CD4-positive, alpha-beta T cell treated with Interleukin-4 for 4 hours (primary cell): ENCODE measurements at places on chromosomes 12 and 14.

- DNase-seq: no peak
Measured at GRCh38 chr12:108016022-108016564, 113.0 kb upstream of the WSCD2 start.

DNA sequence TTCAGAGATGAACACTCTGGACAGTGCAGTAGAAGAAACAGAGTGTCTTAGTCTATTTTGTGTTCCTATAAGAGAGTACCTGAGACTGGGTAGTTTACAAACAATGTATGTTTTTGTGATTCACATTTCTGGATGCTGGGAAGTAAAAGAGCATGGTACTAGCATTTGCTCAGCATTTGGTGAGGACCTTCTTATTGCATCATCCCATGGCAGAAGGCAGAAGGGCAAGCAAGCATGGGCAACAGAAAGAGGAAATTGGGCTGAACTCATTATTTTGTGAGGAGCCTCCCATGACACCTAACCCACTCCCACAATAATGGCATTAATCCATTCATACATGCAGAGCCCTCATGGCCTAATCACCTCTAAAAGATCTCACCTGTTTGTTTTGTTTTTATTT, 8.0 kb downstream of the ANKS1B start:
- DNase-seq: no peak

GRCh38 chr12:105256011-105256410, 20.0 kb upstream of the APPL2 start:
- no peak for DNase-seq

DNA sequence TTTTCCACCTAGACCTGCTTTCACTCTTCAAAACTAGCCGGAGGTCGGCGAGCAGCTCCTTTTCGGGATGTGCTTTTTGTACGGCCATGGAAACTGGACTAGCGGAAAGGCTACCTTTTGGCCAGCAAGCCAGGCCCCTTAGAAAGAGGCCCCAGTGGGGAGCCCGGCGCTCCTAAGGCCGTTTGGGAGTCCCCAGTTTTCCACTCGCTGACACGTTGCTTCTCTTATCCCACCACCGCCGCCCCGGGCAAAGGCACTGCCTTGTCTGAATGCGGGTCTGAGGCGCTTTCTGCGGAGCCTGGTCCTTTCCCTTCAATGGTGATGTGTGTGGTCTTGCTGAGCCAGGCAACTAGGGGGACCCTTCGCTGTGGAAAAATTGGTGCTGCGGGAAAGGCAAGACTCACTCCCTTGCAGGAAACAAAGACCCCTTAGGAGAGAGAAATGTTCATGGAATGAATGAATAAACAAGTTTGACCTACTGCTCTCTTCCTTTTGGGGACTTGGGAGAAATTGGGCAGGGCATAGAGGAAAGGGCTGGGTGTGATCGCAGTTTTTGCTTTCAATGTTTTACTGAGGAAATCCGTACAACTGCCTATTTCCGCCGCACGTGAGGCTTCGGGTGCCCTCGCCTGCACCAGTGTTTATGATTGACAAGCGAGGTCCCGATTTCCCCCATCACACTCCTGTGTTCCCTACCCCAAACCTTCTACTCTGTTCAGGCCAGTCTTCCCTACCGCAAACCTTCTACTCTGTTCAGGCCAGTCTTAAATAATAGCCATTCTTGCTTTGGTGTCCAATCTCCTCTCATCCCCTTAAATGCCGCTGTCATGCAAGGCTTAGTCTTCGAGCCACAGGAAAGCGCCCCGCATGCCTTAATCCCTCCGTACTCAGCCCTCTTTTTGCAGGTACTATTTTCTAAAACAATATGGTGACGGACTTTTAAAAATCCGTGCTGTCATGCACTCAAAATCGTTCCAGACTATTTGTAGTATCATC, 1.0 kb upstream of the SLC38A2 start:
- DNase-seq: peak; percentile 48

DNA sequence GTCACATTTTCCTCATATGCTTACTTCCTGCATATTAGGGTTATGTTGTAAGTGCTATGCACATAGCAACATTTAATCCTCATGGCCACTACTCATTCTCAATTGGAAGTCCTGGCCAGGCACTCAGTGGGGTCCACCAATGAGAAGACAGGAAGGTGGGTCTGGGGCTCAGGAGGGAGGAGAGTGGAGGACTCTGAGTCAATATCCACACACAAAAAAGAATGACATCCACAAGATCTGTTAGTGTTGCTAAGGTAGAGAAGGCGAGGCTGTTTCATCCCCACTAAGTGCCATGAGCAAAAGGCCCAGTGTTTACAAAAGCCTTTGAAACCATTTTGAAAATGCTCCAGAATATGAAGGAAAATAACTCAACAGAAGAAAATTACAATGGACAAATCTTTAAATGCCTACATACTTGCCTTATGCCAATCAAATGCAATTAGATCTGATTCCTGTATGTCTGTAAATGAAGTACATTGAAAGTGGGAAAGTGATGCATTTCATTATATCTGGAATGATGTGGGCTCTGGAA, 53.9 kb downstream of the EID3 start:
- no peak for DNase-seq

DNA sequence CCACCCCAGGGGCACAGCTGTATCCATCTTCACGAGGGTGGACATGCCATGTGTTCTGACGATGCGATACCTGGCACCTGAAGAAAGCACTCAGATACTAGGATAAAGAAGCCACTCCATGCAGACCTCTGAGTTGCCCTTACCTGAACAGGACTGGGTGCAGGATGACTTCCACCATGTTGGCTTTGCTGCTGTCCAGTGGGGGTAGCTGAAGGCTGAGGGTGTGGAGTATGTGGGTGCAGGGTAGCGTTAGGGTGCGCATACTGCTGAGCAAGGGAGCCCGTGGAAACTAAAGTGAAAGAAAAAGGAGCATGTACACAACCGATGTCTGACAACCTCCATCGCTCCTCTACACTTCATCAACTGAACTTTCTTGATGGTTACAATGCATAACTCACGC, 51.3 kb downstream of the SH2B3 start:
- DNase-seq: no peak

DNA sequence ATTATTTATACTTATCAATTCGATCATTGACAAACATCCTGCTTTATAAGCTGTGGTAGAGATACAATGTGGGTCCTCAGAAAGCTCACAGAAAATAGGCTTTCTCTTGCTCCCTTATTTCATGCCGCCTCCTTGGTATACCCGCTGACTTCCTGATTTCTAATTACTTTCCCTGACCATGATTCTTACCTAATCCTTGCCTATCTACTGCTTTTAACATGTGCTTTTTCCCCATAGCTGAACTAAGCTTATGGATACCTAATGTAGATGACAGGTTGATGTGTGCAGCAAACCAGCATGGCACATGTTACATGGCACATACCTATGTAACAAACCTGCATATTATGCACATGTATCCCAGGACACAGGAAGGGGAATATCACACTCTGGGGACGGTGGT, 65.1 kb downstream of the ITPR2 start:
- no peak for DNase-seq

- DNase-seq: no peak
Measured at GRCh38 chr12:127174881-127175280, 1092.1 kb upstream of the TMEM132C start.

- DNase-seq: no peak
Measured at GRCh38 chr14:70113211-70113610, 75.5 kb downstream of the SLC8A3 start.

DNA sequence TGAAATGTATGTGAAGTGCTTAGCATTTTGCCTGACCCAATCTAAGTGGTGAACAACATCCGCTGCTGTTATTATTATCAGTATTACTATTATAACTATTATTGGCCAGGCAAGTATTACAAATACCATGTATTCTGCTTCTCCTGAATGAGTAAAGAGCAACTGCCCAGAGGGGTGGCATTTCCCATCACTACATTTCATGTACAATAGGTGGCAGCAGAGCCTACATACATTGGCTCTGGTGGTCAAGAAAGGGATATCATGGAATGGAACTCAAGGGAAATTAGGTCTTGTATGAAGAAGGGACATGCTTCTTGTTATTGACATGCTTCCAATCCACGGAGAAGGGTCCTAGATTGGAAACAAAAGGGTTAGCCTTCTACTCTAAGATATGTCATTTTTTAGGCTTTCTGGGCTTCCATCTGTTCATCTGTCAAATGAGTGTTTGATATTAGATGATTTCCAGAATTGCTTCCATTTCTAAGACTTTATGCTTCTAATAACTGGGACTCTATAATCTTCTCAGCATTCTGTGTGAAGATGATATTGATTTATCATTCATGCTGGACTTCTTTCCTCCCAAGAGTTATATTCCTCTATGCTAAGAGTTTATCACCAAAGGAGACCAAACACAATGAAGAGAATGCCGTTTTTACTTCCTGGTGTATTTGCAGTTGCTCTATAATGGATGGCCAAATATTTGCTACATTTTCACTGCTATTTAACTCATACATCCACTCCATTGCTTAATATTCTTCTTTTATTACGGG, 239.1 kb downstream of the SSPN start:
- peak; percentile 11 for DNase-seq

- no peak for DNase-seq
Measured at GRCh38 chr12:1719139-1719538, 28.3 kb downstream of the ADIPOR2 start.

DNA sequence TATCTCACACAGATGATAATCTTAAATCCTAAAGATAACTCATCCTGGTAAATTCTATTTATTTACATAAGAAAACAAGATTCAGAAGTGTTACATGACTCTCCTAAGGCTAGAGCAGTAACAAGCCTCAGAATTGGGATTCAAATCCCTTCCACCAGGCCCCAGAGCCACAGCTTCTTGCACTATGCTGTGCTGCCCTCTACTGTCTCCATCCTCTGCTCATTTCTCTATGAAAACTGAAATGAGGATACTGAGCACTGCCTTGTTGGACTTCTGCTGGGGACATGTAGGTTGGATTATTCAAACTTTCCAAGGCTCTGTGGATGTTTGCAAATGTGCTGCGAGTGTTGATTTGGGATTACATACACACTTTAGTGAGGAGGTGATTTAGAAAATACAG, 23.5 kb upstream of the C12orf50 start:
- DNase-seq: no peak

DNA sequence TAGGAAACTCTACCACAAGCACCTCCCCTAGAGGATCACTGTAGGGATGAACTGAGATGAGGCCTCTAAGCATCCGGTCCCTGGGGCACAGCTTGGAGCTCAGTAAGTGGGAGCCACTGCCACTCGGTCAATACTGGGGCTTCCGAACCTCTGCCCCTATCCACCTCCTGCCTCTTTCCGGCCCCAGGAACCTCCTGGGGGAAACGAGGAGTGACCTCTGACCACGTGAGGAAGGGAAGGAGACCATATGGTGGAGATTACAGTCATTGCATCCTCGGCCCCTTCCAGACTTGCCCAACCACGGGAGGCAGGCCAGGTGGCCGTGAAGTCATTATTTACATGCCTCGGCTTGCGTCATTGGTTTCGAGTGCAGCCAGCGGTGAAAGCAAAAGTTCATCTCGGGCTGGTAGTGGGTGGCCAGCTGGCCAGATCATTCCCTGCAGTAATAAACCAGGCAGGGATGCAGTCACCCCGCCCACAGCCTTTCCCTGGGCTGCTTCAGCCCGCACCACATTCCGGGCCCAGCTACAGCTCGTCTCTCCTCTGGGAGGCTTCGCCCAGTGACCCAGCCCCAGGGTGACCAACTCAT, 65.4 kb downstream of the C14orf132 start:
- DNase-seq: no peak

DNA sequence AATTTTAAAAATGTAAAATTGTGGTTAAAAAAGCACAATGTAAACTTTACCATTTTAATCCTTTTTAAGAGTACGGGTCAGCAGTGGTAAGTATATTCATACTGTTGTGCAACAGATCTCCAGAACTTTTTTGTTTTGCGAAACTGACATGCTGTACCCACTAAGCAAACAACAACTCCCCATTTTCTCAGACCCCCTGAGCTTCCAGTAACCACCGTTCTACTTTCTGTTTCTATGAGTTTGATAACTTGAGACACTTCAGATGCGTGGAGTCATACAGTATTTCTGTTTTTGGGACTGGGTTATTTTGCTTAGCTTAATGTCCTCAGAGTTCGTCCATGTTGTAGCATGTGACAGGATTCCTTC, 38.0 kb downstream of the CHST11 start:
- DNase-seq: peak; percentile 39

- no peak for DNase-seq
Measured at GRCh38 chr14:72709916-72710611, 183.8 kb downstream of the DPF3 start.

- no peak for DNase-seq
Measured at GRCh38 chr14:32352631-32353030, 23.5 kb downstream of the AKAP6 start.

- DNase-seq: no peak
Measured at GRCh38 chr12:2170376-2170775, 117.6 kb downstream of the CACNA1C start.

DNA sequence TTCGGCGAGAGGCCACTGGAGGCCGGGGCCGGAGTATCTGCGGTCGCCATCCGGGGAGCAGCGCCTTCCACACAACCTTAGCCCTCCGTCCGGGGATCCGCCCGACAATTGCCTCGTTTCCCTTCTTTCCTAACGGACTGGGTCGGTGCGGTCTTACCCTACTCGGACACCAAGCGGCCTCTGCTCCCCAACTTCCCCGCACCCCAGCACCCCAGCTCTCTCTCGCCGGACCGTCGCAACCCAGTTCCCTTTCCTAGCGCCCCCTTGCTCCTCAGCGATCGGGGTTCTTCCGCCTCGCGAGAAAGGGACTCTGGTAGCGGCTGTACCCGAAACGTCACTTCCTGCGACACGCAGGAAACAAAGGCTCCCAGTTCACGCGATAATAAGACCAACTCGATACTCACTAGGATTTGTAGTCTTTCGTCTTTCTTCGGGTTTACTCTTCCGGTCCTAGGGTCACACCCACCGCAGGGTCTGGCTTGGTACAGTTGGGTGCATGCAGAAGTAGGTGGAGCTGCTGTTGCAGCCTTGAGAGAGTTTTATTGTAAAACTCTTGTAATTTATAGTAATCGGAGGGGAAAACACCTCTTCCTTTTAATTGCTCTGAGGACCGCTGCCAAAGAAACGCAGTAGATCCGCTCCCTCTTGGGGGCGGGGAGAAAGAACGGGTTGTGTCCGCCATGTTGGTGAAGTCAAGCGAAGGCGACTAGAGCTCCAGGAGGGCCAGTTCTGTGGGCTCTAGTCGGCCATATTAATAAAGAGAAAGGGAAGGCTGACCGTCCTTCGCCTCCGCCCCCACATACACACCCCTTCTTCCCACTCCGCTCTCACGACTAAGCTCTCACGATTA, at the start of the genes THAP2 and ZFC3H1:
Gene THAP2 (plus strand): TSS at position 741 of the 850 bp plus-strand sequence. CDS start 209 bp downstream, outside the sequence.
Gene ZFC3H1 (minus strand): TSS at position 288 of the 850 bp plus-strand sequence. CDS start 238 bp downstream, at position 50.
- peak; percentile 98 for DNase-seq

DNA sequence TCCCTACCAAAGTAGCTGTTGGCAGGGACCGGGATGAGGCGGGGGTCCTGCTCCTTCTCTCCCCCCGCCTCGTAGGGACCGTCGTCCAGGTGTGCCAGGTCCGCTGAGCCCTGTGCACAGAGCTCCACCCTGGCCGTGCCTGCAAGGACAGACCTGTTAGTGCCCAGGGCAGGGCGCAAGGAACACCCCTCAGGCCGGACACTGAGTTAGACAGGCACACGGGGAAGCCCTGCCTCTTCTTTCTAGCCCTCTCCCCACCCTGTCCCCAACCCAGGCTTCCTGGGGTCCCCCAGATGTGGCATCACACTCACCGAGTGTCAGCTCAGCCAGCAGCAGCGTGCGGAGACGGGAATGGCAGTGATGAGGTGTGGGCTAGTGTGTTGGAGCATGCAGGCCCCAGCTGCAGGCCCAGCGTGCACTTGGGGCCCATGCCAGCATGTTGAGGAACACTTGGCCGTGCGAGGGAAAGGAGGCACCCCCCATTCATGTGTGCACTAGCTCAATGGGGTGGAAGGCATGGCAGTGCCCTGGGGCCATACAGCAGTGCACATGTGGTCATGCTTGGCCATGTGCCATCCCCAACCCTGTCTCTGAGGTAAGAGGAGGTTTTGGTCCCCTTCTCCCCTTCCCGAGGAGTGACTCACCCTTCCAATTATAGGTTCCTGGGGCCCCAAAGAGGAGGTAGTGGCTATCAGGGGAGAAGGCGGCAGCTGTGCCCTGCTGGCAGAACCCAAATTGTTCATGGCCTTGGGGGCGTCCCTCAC, 7.3 kb downstream of the ITGA7 start:
- DNase-seq: no peak
